Esophagus squamous epithelium (tissue), 5 donors: ENCODE measurements at places on chromosomes 4 and X.

GRCh38 chr4:48195374-48195773 lies 61.3 kb upstream of the TXK start:
- H3K4me3 ChIP-seq: no peak overlapping the region
- no peak for DNase-seq
- no peaks in the 10 kb centered on the region for H3K36me3 ChIP-seq

GRCh38 chr4:12360391-12360790 lies 931.7 kb upstream of the HS3ST1 start:
- no peaks in the 10 kb centered on the region for H3K36me3 ChIP-seq
- DNase-seq: no peak
- no peak overlapping the region for H3K27ac ChIP-seq
- H3K4me3 ChIP-seq: no peak overlapping the region

- H3K4me1 ChIP-seq: no peaks in the 10 kb centered on the region
- no peaks in the 10 kb centered on the region for H3K36me3 ChIP-seq
- H3K4me3 ChIP-seq: no peak overlapping the region
These were observed 69.0 kb downstream of the DMD start for GRCh38 chrX:33142331-33142730.

GRCh38 chrX:48786341-48786800 lies at the start of gene GATA1:
TSS of gene GATA1 (plus strand) at chrX:48786590. CDS start at chrX:48791110, 4,520 bp downstream.
- H3K27ac ChIP-seq: no peak within 1 kb of the TSS
- H3K4me1 ChIP-seq: no peaks in the 10 kb centered on the region
- H3K27me3 ChIP-seq: no peaks in the 10 kb centered on the region
- no peak for DNase-seq
- no peaks in the 10 kb centered on the region for H3K36me3 ChIP-seq

DNA sequence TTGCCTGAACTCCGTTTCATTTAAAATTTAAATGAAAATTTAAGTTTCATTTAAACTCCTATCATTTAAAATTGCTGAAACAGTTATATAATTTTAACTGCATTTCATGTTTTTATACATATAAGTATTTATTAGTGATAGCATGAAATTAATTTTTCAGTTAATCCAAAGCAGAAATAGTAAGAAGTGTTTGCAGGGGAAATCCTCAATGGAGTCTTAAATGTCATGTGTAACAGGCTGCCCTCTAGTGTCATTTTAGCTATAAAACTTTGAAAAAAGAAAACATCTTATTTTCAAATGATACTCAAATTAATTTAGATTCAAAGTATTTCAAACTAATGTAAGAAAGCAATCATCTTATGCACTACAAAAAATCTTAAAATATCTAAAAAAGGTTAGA lies 27.2 kb downstream of the TAPT1 start:
- DNase-seq: no peak
- no peaks in the 10 kb centered on the region for H3K27me3 ChIP-seq
- peaks cover 3% of the 10 kb centered on the region for H3K4me1 ChIP-seq
- no peak overlapping the region for H3K27ac ChIP-seq

DNA sequence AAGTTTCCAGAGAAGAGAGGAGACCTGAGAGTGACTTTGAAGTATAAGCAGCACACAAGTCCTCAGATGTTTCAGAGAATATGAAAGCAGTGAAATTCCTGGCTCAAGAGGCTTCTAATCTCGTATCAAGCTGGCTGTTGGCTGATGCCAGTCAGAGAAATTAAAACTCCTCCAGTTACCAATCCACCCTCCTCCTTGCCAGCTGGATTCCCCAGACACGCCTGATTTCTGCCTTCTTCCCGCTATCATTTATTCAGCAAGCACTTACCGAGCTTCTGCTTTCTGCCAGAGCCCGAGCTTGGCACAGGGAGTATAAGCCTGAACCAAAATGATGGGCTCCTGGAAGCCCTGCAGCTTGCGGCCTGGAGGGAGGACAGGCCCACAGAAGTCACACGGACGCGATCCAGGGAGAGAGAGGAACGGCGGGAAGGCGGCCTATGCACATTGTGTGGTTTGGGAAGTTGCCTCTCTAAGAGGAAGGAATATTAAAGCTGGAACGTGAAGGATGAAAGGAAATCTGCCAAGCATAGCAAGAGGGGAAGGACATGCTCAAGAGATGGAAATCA lies 102.4 kb upstream of the TBL1X start:
- H3K36me3 ChIP-seq: no peaks in the 10 kb centered on the region
- H3K27ac ChIP-seq: no peak overlapping the region
- no peaks in the 10 kb centered on the region for H3K27me3 ChIP-seq
- no peaks in the 10 kb centered on the region for H3K4me1 ChIP-seq
- no peak overlapping the region for H3K4me3 ChIP-seq

DNA sequence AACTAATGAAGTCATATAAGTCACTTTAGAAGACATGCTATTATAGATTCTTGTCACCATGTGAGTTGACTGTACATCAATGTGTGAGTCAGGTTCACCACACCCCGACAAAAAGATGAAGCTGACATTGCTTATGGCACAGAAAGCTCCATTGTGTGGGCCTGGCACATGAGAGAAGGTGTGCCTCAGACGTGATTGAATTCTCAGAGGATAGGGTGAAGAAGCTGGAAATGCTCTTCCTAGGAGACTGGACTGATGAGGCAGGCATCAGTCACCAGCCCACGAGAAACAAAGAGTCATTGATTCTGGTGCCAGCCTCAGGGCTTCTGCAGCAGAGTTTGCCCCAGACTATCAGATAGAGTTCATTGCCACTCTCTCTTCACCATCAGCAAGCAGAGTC lies 35.9 kb upstream of the LRAT start:
- H3K4me1 ChIP-seq: no peaks in the 10 kb centered on the region
- DNase-seq: no peak
- H3K4me3 ChIP-seq: no peak overlapping the region
- H3K36me3 ChIP-seq: no peaks in the 10 kb centered on the region
- no peak overlapping the region for H3K27ac ChIP-seq
- no peaks in the 10 kb centered on the region for H3K27me3 ChIP-seq

DNA sequence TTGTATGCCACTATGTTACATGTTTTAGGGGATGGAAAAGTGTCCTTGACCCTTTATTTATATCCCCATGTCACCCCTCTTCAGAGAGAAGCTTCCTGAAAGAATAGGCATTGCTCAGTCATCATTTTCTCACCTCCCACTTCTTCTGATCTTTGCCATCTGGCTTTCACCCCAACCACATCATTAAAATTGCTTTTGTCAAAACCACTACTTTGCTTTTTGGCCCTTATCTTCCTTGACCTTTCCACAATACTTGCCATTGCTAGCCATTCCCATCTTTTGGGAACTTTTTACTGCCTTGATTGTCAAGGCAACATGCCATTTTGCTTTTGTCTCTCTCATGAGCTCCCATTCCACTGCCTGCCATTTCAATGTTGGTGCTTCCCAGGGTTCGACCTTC lies 14.9 kb upstream of the FAM9B start:
- no peaks in the 10 kb centered on the region for H3K4me1 ChIP-seq
- no peaks in the 10 kb centered on the region for H3K27me3 ChIP-seq
- DNase-seq: no peak
- H3K4me3 ChIP-seq: no peak overlapping the region
- H3K27ac ChIP-seq: no peak overlapping the region
